ENCODE measurements at places on chromosomes 4 and X. TPM values are rescaled to one million over a fixed set of nuclear protein-coding genes. Genes with fewer than 3 reads are reported as not detected.

Gene DAPP1
- 15.1 TPM for total RNA-seq

GRCh38 chr4:70511365-70511764 is 7.0 kb upstream of the AMTN start:
- H3K27me3 ChIP-seq, result no peaks in the 10 kb centered on the region

DNA sequence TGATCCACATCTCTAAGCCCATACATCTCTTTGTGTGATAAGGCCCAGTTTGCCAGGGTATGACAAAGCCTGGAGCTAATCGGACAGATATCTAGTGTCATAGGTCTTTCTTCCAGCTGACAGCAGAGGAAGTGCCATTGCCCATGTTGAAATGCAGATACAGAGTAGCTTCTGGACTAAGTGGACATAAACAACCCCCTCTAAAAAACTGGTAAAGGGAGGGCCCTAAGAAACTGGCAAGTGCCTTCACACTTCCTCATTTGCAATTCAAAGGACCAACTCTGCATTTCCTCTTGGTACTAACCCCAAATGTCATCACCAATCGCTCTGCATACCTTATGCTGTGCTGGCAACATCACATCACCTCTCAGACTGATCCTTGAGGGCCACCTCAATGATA is 20.8 kb downstream of the ARHGEF6 start:
- no peak overlapping the region for H3K4me3 ChIP-seq
- H3K27me3 ChIP-seq, result no peaks in the 10 kb centered on the region
- H3K4me1 ChIP-seq, result no peaks in the 10 kb centered on the region
- DNase-seq, result no peak
- H3K36me3 ChIP-seq, result no peaks in the 10 kb centered on the region
- H3K27ac ChIP-seq, result no peak overlapping the region

GRCh38 chr4:169293343-169294176 is 22.8 kb upstream of the SH3RF1 start:
- H3K36me3 ChIP-seq, result no peaks in the 10 kb centered on the region
- no peak overlapping the region for H3K27ac ChIP-seq
- H3K4me1 ChIP-seq, result no peaks in the 10 kb centered on the region
- peak; percentile 54 for DNase-seq

DNA sequence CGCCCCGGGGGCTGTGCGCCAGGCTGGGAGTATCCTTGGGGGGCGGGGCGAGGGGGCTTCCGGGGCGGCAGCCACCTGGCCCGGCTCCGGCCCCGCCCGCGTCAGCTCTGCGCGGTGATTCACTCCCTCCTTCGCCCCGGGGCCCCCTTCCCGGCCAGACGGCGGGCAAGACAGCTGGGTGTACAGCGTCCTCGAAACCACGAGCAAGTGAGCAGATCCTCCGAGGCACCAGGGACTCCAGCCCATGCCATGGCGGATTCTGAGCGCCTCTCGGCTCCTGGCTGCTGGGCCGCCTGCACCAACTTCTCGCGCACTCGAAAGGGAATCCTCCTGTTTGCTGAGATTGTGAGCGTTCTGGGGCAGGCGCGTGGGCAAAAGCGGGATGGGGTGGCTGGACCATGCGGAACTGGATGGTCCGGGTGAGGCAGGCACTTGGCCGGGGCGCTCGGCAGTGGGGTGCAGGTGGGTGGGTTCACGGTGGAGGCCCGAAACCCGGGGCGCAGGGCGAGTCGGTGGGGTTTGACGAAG is at the start of gene PLP2:
PLP2 (plus strand) TSS at position 147 of the 528 bp plus-strand sequence; CDS start at position 250, 103 bp downstream.
- H3K36me3 ChIP-seq, result peaks cover 16% of the 10 kb centered on the region
- H3K4me3 ChIP-seq, result peak within 1 kb of the TSS; percentile 66
- H3K27me3 ChIP-seq, result no peaks in the 10 kb centered on the region

Gene CHST7
- 7.4 TPM for total RNA-seq

DNA sequence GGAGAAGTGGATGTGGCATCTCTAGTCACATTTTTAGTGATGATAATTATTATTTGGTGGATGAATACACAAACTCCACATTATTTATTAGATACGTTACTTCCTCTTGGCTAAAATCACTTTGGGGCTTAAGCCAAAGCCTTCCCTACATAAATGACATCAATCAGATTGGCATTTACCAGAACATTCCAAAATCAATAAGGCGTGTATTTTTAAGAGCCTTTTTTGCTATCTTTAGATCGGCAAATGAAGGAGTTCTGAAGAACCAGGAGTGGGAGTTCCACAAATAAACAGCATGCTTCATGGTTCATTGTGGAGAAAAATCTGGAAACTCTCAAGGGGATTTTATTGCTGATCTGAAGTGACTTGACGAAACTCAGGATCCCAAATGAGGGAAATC is 89.7 kb downstream of the AMELX start:
- H3K27me3 ChIP-seq, result no peaks in the 10 kb centered on the region
- DNase-seq, result no peak
- H3K36me3 ChIP-seq, result no peaks in the 10 kb centered on the region

DNA sequence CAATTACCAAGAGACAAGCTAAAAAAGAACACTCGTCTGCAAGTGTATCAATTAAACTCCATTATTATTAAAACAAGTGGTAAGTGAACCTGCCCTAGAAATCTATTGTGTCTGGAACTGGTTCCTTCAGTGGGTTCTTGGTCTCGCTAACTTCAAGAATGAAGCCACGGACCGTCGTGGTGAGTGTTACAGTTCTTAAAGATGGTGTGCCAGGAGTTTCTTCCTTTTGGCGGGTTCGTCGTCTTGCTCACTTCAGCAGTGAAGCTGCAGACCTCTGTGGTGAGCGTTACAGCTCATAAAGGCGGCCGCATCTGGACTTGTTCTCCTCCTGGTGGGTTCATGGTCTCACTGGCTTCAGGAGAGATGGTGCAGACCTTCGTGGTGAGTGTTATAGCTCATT is 231.8 kb downstream of the GRID2 start:
- no peak overlapping the region for H3K4me3 ChIP-seq
- no peak for DNase-seq
- H3K4me1 ChIP-seq, result no peaks in the 10 kb centered on the region
- no peaks in the 10 kb centered on the region for H3K36me3 ChIP-seq
- H3K27ac ChIP-seq, result no peak overlapping the region

Gene FGB
- total RNA-seq, result 0.95 TPM

GRCh38 chrX:74525116-74525515 is 89.3 kb downstream of the RLIM start:
- H3K36me3 ChIP-seq, result no peaks in the 10 kb centered on the region
- no peaks in the 10 kb centered on the region for H3K4me1 ChIP-seq
- DNase-seq, result no peak
- H3K27ac ChIP-seq, result no peak overlapping the region

DNA sequence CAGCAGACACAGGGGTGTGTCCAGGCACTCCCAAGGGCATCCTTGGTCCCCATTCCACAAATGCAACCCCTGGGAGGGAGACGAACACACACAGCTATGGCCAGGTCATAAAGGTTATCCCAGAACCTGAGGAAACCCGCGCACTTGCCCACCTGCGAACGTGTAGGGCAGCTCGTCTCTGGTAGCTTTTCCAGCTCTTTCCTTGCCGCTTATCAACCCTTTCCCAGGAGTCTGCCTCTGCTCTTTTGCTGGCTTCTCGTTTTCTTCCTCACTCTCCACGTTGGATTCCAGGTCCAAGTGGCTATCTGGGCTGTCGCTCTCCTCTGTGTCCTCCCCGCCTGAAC is 13.5 kb downstream of the NOP14 start:
- H3K36me3 ChIP-seq, result peaks cover 98% of the 10 kb centered on the region
- no peaks in the 10 kb centered on the region for H3K27me3 ChIP-seq
- no peaks in the 10 kb centered on the region for H3K4me1 ChIP-seq
- no peak overlapping the region for H3K27ac ChIP-seq
- no peak overlapping the region for H3K4me3 ChIP-seq

DNA sequence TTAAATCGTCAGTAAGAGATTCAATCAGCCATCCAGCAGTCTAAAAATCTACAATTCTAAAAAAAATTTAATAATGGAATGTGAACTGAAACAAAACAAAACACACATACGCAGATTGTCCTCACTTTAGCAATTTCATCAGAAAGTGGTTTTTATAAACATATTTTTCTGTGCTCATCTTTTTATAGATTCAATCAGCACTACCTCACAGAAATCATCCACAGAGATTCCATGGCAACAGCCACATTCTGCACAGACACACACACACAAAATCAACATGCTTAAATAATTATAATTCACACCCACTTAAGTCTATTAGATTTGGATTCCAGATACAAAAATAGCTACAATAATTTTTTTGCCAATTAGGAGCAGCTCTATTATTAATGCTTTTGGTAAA is 149.0 kb upstream of the KCNIP4 start:
- no peak overlapping the region for H3K27ac ChIP-seq
- H3K36me3 ChIP-seq, result no peaks in the 10 kb centered on the region
- DNase-seq, result no peak
- no peaks in the 10 kb centered on the region for H3K4me1 ChIP-seq
- no peak overlapping the region for H3K4me3 ChIP-seq

- H3K4me1 ChIP-seq, result peaks cover 26% of the 10 kb centered on the region
- no peaks in the 10 kb centered on the region for H3K27me3 ChIP-seq
- peak; percentile 42 for DNase-seq
- H3K4me3 ChIP-seq, result no peak overlapping the region
Measured at GRCh38 chr4:2924286-2924685, 38.9 kb downstream of the NOP14 start.

GRCh38 chr4:65893271-65893670 is 223.0 kb upstream of the EPHA5 start:
- no peak overlapping the region for H3K4me3 ChIP-seq
- H3K27ac ChIP-seq, result no peak overlapping the region
- H3K36me3 ChIP-seq, result no peaks in the 10 kb centered on the region
- no peaks in the 10 kb centered on the region for H3K4me1 ChIP-seq
- H3K27me3 ChIP-seq, result no peaks in the 10 kb centered on the region

DNA sequence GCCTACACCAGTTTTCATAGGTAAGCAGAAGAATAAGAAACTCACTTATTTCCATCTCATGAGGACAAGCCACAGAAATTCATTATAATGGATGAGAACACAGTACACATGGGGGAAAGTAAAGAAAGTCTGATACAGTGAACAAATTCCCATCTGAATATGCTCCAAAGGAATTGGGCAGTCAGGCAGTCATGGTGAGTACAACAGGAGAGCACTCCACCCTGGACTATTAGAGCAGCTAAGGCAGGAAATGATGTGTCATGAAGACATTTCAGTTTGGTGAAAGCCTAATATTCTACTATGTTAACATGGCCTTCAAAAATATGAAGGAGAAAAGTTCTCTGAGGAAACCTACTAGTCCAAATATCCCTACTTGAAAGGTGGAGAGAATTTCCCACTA is 92.0 kb upstream of the PRDX4 start:
- H3K4me3 ChIP-seq, result no peak overlapping the region
- no peak overlapping the region for H3K27ac ChIP-seq
- H3K4me1 ChIP-seq, result no peaks in the 10 kb centered on the region
- DNase-seq, result no peak
- no peaks in the 10 kb centered on the region for H3K36me3 ChIP-seq

Measured in lower lobe of right lung (tissue), 2 donors.